ENCODE measurements at places on chromosomes 1 and 21.

DNA sequence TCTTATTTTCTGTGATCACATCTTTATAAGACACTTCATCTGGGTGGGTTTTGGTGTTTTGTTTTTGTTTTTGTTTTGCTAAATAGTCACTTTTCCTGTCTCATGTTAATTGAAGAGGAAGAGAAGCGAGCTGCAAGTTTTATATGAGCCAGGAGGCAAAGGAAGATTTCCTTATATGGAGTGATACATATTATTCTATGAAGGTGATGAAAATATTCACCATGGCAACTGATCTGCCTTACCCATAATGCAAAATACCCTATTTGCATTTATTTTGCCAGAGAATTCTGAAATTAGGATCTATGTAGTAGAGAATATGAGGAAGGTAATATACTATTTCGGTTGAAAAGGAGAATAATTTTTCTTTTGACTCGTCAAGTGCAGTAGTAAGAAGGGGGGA lies 13.9 kb downstream of the CXADR start:
- no peak for DNase-seq

GRCh38 chr1:173255214-173255813 lies 48.2 kb upstream of the TNFSF4 start:
- DNase-seq, result peak; percentile 36

- DNase-seq, result no peak
Observed at GRCh38 chr1:84192681-84193080, 48.6 kb downstream of the PRKACB start.

DNA sequence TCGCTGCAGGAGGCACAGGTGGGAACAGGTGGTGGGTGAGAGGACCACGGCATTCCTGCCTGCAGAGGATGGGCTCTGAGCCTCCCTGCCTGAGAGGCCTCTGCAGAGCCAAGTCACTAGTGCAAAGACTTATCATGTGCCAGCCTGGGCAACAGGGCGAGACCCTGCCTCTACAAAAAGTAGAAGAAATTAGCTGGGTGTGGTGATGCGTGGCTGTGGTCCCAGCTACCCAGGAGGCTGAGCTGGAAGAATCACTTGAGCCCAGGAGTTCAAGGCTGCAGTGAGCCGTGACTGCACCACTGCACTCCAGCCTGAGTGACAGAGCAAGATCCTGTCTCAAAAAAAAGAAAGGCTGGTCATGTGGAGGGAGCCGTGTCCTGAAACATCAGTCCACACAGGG lies 46.4 kb downstream of the PKNOX1 start:
- DNase-seq, result no peak

DNA sequence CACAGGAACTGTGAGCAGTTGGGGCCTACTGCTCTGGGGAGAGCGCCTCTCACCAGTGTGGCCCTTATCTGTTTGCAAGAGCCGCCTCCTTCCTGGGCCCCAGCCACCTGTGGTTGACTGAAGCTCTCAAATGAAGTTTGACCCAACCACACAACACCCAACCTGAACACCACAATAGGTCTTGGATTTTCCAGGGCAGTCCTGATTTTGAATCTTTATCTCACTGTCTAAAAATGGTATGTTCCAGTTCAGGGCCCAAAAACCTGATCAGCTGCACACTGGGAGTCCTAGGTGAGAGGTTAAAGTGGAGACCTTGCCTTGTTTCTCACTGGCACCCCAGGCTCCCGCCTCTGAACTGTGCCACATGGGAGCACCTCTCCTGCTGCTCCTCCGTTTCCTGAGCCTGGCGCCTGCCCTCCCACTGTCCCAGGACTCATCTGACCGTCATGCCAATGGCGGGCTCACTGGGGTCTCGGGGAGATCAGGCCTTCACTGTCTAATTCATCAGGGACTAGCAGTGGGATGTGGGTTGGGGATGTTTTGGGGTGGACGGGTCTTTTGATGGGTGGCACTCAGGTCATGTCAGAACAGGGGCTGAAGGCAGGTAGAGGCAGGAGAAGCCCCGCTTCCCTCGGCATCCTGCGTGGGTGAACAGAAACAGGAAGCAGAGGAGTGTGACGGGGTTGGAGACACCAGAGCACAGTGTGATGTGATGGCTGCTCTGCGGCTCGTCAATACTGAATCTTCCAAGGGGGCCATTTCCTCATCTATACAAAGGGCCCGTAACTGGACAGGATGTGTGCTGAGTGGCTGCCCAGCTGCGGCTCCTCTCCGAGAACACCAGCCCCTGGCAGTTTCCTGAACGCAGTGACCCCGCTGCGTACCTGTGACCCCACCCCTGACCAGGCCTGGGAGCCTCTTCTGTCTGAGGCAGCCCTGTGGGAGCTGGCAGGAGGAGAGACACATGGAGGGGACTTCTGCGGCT lies 59.6 kb upstream of the ITPKB start:
- DNase-seq, result no peak

DNA sequence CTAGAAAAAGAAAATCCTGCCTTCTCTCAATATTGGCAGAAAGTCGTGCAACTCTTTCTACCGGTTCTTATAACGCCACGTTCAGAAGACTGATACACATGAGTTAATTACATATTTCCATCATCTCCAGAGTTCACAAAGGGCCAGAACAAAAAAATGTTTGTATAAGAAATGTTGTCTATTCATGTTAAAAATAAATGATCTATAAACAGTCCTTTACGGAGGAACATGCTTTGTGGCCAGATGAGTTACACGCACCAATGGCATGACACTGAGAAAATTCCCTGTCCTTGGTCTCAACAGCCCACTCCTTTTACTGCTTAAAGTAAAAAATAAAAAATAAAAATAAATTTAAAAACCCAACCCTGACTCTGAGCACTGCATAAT lies 29.5 kb downstream of the C2CD2 start:
- DNase-seq, result no peak

DNA sequence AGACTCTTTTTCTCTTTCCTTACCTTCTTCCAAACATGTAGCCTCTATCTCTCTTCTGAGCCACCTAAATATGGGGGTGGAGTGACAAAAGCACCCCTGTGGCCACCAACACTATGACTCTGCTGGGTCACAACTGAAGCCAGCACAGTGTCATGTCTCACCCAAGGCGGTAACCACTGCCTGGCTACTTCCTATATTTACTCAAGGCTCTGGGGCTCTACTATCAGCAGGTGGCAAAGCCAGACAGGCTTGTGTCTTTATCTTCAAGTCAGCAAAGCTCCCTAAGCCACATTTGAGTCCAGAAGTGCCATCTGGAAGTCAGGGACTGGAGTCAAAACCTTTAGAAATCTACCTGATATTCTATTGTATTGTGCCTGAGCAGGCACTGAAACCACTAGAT lies 1515.2 kb downstream of the PLA2G4A start:
- DNase-seq, result no peak

- DNase-seq, result no peak
Observed at GRCh38 chr1:160494620-160495019, 28.4 kb downstream of the SLAMF6 start.

DNA sequence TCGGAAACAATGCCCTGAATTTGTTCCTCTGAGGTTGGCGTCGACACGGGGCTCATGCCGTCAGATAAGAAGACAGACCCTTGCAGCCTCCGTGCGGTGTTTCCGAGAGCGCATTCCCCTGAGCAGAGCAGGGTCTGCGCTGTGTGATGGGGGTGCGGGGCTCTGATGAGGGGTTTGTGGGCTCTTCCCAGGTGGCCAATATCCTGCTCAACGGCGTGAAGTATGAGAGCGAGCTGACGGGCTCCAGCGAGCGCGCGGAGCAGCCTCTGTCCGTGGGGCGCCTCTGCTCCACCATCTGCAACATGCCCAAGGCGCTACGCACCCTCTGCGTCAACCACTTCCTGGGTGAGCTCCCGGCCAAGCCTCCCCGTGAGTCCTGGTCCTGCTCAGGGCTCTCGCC lies 17.3 kb downstream of the SLC45A1 start:
- no peak for DNase-seq

DNA sequence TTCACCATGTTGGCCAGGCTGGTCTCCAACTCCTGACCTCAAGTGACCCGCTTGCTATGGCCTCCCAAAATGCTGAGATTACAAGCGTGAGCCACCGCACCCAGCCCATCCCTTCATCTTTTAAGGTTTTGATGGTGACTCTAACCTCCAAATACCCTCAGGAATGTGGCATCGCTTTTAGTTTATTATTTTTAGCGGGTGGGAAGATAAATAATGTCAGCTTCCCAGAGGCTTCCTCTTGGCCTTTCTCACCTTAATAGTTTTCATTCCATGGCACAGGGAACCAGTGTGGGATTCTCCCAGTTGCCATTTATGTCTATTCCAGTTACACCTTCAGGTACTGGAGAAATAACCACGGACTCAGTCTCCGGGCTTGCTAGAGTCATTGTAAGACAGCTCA lies 92.1 kb upstream of the LRRN2 start:
- DNase-seq, result no peak

DNA sequence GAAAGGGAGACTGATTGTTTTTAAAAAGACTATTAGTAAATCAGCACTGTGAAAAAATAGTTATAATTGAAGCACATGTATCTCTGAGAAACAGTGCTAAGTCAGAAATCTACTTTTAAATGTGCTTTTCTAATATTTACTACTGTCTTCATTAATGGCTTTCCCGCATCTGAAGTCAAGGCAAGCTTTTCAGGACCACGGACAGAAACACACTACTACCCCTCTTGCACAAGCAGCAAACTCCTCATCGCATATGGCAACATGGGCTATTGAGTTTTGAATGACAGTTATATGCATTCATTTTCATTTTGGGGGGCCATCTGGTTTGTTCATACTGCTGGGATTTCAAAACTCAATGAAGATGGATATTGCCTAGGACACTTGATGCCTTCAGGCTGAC lies 433.4 kb upstream of the CAMK1G start:
- DNase-seq, result peak; percentile 76

GRCh38 chr21:32705139-32705538 lies 22.7 kb downstream of the SYNJ1 start:
- DNase-seq, result no peak

DNA sequence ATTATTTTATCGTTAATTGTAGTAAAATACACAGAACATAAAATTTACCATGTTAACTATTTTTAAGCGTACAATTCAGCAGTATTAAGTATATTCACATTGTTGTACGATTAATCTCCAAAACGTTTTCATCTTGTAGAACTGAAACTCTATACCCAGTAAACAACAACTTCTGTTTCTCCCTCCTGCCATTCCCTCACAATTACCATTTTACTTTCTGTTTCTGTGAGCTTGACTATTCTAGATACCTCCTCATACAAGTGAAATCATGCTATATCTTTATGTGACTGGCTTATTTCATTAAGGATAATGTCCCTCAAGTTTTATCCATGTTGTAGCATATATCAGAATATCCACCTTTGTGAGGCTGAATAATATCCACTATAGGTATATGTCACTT lies 156.8 kb downstream of the ST6GALNAC3 start:
- peak; percentile 51 for DNase-seq

GRCh38 chr1:53182111-53182593 lies 14.5 kb upstream of the CPT2 start:
- DNase-seq, result peak; percentile 82

DNA sequence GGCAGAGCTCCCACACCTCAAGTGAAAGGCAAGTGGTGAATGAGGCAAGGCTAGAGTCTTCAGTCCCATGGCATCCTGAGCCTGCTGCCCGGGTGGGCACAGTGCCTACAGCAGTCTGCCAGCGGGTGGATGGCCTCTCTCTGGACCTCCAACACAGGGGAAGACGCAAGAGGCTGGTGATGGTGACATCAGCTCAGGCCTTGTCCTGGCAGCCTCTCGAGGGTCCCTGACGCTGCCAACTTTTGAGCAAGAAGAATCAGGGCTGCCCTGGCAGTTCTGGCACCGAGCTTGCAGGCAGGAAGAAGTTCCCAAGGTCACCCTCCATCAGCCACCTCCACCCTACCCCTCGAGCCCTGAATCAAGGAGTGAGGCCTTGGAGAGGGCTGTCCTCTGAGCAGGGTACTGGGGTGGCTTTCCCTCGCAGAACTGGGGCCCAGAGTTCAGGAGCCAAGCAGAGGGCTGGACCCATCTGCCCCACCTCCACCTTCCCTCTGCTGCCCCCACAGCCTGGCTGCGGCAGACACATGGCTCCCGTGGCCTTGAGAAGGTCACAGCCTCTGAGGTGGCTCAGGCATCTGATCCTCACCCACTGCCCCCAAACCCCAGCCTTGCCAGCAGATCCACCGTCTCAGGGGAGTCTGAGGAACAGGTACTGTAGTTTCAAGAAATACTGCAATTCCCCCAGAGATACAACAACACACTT lies 5.8 kb downstream of the RAP1GAP start:
- DNase-seq, result no peak

DNA sequence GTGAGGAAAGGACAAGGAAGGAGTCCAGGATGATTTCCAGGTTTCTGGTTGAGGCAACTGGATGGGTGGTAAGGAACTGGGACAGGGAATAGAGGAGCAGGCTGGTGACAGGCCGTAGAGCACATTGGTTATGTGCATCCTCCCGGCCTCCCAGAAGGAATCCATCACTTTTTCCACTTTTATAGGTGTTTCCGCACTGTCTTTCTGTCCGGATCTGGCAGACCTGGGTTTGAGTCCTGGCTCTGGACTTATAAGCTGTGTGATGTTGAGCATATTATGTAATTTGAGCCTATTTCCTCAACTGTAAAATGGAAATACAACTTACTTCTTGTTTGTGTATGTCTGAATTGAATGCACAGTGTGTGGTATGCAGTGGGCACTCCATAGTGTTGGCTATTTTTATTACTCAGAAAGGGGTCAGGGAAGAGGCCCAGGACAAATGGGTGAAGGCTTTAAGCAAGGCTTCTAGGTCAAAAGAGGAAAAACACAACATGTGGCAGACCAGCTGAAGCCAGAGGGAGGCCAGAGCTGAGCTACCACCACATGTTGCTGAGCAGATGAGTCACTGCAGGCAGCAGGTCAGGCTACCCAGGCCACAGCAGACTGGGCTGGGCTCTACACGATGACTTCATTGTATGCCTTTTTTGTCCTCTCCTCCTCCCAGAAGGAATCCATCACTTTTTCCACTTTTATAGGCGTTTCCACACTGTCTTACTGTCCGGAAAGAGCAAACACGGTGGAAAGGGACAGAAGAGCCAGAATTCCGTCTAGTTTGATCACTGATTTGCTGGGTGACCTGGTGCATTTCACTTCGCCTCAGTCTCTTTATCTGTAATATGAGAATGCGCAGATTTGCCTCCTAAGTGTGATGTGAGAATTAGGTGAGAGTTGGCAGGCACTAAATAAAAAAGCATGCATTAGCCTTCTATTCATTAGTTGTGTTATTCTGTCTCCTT lies 791 bp upstream of the MAST2 start:
- peak; percentile 65 for DNase-seq

- no peak for DNase-seq
Observed at GRCh38 chr1:231665726-231666125, 39.1 kb downstream of the DISC1 start.

DNA sequence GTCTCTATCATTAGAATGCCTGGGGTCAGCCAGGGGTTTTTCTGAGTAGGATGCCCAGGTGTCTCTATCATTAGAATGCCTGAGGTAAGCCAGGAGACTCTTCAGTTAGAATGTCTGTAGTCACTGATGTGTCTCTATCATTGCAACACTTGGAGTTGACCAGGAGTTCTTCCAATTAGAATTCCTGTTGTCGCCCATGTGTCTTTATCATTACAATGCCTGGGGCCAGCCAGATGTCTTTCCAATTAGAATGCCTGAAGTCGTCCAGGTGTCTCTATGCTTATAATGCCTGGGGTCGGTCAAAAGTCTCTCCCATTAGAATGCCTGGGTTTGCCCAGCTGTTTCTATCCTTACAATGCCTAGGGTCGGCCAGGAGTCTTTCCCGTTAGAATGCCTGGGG lies 55.8 kb downstream of the RNF187 start:
- DNase-seq, result no peak

All from MM.1S (cell line).